Left renal pelvis (tissue), 4 donors: ENCODE measurements at places on chromosomes 3 and 15. TPM values are rescaled to one million over a fixed set of nuclear protein-coding genes. Genes with fewer than 3 reads are reported as not detected.

Gene STARD5
- 4.1 TPM for polyA plus RNA-seq

Gene OSBPL10
- 14.3 TPM for polyA plus RNA-seq

Gene SNTN
- not detected for polyA plus RNA-seq

Gene FBXL22
- polyA plus RNA-seq: 1.1 TPM

Gene PHLDB2
- polyA plus RNA-seq: 29.8 TPM

Gene APBA2
- 11.1 TPM for polyA plus RNA-seq

Gene TRPM1
- polyA plus RNA-seq: 0.88 TPM

Gene KIF7
- 9.4 TPM for polyA plus RNA-seq

Gene CCDC54
- 0.14 TPM for polyA plus RNA-seq

Gene AVEN
- polyA plus RNA-seq: 15.0 TPM

Gene SLC9C1
- 0.45 TPM for polyA plus RNA-seq

Gene NTRK3
- polyA plus RNA-seq: 11.5 TPM

Gene CCR8
- polyA plus RNA-seq: not detected

Gene MITF
- polyA plus RNA-seq: 3.3 TPM

Gene EPHB3
- 31.3 TPM for polyA plus RNA-seq

Gene SERPINI1
- polyA plus RNA-seq: 1,047 TPM

Gene GOLGA6D
- 0.32 TPM for polyA plus RNA-seq
